Activated CD8-positive, alpha-beta memory T cell treated with anti-CD3 and anti-CD28 coated beads for 1 hour (primary cell): ENCODE measurements at places on chromosomes 3 and 15.

DNA sequence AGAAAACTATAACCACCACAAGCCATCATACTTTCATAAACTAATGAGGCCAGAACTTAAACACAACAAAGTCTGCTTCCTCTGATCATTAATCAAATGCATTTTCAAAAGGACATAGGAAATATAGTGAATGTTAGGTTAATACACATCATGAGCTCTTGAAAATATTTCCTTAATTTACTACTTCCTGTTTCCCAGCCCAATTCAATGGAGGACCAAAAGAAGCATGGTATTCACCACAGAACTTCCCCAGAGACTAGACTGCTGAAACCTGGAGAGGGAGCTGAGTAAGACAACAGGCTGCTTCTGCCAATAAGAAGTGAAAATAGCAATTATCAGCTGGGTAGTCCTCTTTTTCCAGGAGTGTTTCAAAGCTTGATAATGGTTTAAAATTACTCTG lies 250.3 kb downstream of the ULK4 start:
- no peak for DNase-seq

DNA sequence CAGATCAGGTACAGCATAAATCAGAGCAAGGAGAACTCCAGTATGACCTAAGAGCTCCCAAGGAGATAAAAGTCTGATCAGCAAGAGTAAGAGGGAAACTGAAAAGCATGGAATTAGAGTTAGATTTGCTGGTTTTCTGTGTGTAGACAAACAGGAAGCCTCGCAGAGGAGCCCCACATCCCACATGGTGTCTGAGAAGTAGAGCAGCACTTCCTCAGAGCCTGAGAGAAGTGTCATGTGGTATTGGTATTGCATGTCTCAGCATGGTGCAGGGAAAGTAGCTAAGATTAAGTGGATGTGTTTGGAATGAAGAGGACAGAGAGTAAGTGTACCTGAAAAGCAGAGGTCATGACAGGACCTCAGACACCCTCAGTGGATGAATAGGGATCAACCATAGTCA lies 175.4 kb upstream of the GBE1 start:
- no peak for DNase-seq

DNA sequence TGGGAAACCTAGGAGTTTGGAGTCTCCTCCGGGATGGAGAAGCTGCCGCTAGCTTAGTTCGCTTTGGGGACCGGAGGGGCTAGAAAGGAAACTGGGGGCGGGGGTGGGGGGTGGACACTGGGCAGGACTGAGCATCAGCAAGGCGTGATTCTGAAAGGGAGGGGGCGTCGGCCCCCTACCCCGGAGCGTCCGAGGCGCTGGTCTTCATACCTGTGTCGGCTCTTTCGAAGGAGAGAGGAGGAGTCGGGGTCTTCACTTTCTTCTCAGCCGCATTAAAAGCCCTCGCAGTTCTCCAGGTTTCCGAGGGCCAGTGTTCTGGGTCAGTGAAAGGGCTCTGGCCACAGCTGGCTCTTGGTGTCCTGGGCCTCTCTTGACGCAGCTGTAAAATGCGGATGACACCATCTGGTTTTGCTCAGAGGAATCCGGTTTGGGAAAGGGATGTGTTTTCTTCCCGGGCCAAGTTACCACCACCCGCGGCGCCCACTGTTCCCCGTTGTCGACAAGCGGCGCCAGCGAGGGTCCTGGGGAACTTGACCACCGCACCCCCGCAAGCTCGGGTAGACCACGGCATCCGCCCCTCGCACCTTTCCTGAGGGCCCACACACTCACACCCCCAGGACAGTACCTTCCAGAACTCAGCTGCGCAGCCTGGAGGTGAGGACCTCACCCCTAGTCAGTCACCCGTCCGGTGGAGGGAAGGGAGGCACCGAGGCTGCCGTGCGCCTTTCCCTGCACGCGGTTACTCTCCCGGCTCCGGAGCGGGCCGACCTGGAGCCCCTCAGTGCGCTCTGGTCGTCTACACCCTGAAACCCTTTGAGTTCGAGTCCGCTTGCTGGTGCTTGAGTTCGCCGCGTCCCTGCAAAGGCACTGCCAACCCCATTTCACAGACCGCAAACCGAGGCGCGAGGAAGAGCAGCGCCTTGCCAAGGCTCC lies 660 bp downstream of the CCK start:
- no peak for DNase-seq

- DNase-seq, result no peak
Measured at GRCh38 chr15:82139823-82140268, 94.0 kb upstream of the MEX3B start.

GRCh38 chr3:64167351-64167750 lies 57.9 kb downstream of the PRICKLE2 start:
- DNase-seq, result no peak

GRCh38 chr15:44023176-44023575 lies 171.9 kb downstream of the FRMD5 start:
- no peak for DNase-seq

DNA sequence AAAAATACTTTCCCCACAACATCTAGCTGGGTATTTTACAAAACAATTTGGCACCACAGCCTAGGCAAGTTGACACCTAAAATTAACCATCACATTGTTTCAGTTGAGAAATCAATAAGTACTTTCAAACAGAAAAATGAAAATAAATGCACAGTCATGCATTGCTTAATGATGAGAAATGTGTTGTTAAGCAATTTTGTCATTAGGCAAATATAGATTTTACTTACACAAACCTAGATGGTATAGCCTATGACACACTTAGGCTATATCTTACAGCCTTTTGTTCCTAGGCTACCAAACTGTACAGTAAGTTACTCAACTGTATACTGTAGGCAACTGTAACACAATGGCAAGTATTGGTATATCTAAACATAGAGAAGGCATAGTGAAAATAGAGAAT lies 608.6 kb upstream of the BCHE start:
- no peak for DNase-seq

DNA sequence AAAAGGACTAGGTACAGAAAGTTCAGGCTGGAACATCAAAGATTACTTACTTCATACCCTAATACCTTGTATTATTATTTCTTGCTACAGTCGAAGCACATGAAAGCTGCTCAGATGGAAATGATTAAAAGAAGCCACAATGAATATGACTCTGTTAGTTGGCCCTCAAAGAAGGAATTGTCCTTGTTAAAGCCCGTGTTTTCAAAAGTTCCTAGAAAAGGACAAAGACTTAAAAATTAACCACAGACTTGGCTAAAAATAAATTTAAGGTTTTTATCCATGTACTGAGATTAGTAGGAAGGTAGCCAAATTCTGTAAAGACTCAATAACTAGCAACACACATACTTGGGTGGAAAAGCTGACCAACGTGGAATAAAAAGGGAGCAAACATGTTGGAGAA lies 251.0 kb upstream of the RARB start:
- DNase-seq, result no peak

DNA sequence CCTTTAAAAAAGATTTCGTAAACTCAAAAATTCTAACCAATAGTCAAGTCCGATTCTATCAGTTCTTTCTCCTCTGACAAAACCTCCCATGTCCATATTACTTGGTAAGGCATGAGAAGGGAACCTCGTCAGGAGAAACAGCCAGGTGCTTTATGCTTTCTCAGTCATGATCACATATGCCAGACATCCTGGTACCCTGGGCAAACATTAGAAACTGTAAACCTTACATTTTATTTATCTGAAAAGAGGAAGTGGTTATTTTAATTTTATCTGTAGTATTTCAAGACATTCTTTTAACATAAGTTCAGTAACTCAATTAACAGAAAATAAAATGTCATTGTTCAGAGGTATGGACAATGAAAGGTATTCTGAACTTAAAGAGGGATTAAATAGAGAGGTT lies 474.8 kb upstream of the GBE1 start:
- no peak for DNase-seq

- DNase-seq, result no peak
Measured at GRCh38 chr3:115922681-115923347, 299.5 kb downstream of the GAP43 start.

DNA sequence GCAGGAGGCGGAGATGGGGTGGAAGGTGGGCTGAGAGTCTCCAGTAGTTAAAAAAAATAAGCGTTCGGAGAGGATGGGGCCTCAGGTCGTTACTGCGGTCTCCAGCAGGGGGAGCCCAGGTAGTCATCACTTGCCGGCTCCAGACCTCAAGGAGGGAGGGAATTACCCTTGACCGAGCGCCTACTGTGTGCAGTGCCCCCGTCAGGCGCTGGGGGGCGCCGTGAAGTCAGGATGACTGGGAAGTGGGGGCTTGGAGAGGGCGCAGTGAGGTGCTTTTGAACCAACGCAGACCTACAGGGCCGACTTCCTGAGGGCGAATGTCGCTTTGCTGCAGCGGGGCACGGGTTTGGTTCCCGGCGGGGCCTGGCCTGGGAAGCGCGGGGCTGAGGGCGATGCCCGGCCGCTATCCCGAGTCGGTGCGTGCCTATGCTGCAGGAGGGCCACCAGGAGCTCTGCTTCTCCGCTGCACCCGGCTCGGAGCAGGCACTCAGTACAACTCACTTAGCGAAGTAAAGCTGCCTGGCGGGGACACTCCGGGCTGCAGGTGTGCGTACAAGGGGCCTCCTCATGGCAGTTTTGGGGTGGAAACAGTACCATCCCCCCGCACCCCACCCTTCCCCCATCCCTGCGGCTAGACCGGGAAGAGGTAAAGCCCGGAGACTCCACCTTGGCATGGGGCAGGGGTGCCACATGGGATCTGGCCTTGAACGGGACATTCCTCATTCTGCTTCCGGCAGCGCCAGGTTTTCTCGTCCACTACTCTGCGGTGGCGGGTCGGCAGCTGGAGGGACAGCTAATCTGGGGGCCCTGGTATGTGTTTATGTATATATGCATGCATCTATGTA lies 79.8 kb downstream of the RHCG start:
- peak; percentile 19 for DNase-seq

DNA sequence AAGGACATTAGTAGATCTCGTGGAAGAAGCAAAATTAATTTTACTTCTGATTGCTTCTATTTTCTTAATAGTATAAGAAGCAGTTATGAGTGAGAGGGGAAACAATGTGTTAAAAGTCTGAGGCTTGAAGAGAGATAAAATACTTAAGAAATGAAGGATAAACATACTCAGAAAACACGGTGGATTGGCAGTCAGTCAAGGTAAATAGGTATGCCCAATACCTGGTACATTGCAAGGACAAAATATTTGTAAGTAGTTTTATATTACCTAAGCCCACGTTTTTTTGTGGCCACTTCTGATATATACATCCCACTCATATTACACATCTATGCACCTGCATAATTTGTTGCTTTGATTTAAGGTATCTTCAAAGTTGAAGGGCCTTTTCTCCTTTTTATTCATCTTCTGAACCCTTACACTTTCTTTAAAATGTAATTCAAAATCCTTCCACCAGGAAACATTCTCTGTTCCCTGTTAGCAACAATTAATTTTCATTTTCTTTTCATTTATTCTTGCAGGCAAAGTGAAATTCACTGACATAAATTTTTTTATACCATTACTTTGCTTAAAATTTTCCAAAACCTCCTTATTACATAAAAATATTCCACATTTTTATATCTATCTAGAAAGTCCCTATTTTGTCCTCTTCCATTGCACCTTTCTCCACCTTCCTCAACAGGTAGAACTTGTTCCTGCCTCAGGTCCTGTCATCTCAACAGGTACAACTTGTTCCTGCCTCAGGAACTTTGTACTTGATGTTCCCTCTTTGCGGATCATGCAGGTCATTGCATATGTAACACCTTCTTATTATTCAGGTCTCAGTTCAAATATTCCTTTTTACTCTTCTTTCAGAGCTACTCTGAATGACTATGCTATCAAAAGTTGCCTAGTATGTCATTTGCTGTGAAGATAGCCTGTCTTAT lies 755.7 kb upstream of the ALCAM start:
- no peak for DNase-seq

GRCh38 chr15:31100738-31101137 lies 787 bp downstream of the TRPM1 start:
- no peak for DNase-seq

DNA sequence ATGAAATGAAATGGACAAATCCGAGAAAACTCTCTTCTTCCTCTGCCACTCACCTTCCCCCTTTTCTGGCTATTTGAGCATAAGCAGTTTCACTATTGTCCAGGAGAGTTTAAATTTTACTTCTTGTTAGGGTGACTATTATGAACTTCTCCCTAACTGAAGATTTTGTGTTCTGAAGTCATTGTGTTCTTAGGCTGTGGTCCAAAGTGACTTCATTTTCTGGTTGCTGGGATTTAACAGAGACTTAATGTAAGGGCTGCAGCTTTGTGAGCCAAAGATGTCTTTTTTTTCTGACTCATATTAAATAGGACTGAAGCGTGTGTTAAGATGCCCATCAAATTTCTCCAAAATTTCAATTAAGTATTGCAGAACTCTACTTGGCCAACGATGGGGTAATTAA lies 46.5 kb upstream of the FSTL1 start:
- DNase-seq, result no peak

DNA sequence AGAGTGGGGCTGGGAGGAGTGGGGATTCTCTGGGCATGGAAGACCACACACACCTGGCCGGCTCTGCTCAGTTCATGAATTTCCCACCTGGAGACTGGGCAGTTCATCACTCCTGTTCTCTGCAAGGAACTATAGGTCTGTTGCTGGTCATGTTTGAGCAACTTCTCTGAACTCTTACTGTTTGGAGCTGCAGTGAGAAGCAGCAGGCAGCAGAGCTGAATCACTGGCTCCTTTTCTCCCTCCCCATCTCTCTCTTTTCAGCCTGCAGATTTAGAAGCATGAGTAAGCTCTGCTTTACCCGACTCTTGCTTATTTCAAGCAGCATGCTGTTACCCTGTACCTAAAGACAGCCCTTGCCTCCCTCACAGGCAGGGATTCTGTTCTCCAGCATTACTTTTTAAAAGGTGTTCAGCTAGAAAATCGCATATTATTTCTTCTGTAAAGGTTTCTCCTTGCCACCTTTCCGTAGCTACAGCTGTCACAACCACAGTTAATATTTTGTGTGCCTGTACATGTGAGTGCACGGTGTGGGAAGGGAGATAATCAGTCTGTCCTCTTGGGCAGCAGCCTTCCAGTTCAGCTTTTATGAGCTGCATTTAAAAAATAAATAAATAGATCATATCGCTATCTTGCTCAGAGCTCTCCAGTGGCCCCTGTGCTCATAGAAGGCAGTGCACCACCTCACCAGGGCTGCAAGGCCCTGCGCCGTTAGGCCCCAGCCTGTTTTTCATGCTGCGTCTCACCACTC lies 131.6 kb downstream of the CHCHD6 start:
- DNase-seq, result no peak

DNA sequence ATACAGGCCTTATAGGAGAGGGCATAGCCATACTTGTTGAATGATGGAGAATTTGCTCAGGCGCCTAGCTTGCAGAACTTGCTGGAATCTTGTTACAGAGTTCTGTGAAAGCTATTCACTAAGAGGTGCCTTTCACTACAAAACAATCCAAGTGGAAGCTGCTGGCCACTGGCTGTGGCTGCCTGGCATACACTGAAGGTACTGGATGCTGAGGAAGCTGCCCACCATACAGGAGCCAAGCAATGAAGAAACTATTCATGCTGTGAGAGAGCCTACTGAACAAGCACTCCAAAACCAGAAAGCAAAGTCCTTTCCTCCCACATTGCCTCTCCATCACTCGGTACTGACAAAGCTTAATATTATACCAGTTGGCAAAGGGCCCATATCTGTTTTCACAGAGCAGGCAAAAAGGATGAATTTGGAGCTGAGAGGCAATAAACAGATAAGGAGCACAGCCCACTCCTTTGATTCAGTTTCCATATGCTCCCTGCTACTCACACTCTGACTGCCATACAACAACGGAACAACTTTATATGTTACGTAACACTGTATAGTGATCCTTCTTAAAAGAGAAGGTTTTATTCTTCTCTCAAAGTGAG lies 192.6 kb upstream of the ALCAM start:
- DNase-seq, result no peak

- DNase-seq, result no peak
Measured at GRCh38 chr3:148002705-148003205, 593.6 kb downstream of the ZIC1 start.
